ENCODE measurements at places on chromosomes 3 and 15.
A peak's percentile ranks its signal among the peaks of the same experiment; 100 is the strongest.

DNA sequence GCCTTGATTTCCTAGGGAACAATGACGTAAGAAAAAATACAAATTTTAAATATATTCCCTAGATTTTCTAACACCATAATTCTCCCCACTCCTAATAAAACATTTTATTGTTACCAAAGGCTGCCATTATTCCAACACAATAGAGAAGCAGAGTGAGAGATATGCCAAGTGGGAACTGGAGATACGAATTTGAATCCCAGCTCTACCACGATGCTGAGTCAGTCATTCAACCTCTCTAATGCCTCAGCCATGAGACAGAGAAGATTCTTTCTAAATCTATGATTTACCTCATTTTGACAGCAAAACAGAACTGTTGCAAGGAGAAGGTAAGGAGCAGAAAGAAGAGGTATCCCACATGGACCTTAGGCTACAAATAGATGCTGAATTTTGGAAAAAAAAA, 112.5 kb downstream of the IGF2BP2 start:
- no peak for DNase-seq

- no peak for DNase-seq
These were observed 190.4 kb downstream of the MEGF11 start for GRCh38 chr15:66063147-66063546.

- DNase-seq: no peak
These were observed 294.3 kb downstream of the THSD4 start for GRCh38 chr15:71409541-71409940.

GRCh38 chr3:100029052-100029451, 85.2 kb downstream of the FILIP1L start:
- no peak for DNase-seq

DNA sequence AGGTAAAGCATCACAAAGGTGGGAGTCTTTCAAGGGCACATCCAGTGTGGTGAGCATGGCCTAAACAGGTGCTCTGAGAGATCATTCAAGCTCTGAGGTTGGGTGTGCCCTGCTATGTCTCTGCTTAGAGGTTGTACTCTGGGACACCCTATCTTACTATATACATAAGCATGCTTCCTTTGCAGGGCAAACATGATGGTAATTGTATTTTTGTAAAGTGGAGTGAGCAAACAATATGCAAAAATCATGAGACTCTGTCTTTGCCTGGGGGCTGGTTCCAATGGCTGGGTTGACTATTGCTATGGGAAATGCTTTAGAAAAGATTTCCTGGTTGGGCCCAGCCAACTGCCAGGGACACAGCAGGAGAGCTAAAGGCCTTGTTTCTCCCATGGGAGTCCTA, 315.1 kb upstream of the TLE3 start:
- DNase-seq: no peak

GRCh38 chr3:188889054-188889491, 282.7 kb upstream of the TPRG1 start:
- no peak for DNase-seq

DNA sequence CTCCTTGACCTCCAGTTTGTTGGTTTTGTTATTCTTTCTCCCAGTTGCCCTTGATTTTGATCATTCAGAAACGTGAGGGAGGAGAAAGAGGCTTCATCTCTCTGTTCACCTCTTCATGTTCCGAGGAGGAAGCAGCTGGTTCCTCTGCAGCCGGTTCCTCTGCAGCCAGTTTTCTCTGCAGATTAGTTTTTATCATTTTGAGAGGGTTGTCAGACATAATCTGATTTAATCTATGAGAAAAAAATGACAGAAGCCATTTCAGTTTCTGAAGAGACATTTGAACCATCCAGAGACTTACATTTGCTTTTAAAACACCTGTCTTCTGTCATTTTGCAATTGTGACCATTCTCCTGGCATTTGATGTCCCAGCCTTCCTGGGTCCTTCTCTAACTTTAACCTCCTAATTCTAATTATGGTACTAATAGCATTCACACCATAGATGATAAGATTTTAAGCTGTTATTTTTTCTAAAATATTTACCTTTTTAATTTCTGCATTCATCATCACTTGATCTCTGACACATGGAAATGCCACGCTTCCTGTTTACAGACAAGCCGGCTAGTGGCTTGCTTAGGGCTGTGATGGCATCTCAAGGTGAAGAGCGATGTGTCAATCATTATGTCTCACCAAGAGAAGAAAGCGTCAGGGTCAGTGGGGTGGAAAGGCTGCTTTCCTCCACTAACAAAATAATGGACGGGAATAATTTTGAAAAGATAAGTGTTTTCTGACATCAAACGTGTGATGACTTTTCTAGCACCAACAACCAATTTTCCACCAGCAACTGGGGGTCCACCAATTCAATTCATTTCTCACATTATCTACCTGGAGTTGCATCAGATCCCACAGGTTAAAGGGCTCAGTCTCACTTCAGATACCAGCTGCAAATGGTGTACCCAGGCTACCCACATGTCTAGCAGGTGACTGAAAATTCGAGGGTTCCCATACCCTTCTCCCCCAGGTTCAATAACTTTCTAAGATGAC, 76.4 kb downstream of the CHRNA7 start:
- no peak for DNase-seq

GRCh38 chr3:294096-294495, 97.5 kb downstream of the CHL1 start:
- no peak for DNase-seq

GRCh38 chr3:128235207-128235926, 82.1 kb downstream of the EEFSEC start:
- peak; percentile 47 for DNase-seq

DNA sequence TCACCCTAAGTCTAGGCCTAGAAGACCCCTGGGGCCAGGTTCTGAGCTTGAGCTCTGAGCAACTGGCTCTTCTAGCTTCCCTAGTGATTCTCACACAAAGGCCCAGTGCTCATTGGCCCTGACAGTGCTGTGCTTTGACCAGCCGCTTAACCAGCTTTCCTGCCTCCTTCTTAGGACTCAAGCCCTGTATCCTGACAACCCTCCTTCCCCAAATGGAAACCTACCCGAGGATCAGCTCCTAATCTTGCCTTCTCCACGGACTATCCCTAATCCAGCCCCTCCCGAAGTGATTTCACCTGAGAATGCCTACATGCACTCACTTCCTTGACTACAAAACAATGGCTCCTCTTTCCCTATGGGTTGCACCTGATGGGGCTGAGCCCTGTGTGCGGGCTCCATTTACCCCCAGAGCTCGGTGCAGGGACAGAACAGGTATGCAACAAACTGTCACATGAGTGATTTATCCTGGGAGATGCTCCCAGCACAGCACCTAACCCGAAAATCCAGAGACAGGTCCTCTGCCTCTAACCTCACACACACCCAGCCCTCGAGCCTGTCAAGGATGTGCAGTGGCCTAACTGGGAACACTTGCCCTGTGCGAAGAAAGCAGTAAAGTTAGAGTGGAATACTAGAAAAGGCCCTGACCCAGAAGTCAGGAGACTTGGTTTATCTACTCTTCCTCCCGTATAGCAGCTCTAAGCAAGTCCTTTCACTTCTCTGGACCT, 2.3 kb downstream of the MEGF11 start:
- DNase-seq: no peak

GRCh38 chr3:152317184-152317583, 48.5 kb downstream of the MBNL1 start:
- peak; percentile 51 for DNase-seq

DNA sequence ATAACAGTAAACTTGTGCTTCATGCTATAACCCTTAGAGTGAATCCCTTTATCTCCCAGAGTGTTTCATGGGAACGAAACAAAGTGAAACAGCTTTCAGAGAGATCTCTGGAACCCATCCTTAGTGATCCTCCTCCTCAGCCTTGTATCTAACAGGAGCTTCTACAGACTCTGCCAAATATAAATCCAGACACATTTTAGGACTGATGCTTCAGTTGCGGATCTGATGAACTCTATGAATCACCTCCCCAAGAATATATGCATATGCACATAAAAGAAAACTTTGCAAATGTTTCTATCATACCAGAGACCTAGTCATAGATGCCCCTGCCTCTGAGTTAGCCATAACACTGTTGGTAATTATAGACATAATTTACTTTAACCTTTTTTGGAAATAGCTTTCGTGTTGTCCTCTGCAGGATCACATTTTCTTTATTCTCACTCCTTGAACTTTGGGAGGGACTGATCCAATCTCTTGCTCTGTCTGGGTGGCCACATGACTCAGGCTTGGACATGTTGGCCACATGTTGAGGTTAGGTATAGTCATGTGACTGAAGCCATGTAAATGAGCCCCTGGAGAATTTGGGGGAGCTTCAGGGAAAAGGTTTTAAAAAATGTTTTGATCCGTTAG, 306.4 kb upstream of the CNTN3 start:
- DNase-seq: no peak

DNA sequence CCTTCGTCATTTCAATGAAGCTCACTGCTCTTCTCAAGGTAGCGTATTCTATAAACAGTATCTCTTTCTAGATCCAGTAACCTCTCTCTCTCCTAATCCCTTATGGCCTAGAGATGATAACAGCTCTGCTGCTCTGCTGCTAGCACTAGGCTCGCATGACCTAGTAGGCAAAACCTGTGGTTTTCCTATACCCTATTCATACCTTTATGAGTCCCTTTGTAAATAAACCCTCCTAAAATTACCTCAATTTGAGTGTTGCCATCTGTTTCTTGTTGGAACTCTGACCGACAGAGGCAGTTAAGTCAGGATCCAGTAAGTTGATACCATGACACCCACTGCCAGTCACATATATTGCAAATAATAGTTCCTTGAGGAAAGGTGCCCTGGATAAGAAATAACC, 7.3 kb downstream of the CCDC14 start:
- no peak for DNase-seq

DNA sequence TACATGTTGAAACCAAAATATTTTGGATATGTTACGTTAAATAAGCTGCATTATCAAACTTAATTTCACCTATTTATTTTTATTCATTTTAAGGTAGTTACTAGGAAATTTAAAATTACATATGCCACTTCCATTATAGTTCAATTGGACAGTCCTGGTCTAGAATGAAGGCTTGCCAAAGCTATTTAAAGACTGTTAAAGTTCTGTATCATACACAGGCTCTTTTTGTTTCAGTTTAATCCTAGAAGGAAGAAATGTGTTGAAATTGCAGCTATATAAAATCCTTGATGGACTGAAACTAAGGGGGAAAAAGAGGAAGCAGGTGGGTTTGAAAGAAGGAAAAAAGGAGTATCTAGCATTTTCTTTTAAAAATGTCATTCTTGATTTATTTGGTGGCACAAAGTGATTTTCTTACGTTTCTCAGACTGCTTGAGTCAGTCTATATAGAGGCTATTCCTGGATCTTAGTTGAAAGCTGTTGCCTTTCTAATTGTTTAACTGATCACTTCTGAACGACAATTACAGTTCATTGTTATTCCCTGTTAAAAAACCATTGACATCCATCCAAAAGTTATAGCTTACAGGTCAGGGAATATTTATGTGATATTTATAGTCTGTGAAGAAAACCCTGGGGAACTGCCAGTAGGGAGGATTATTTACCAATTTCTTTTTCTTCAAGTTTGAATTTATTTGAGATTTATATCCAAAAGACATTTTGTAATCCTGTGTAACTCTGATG, 195.0 kb downstream of the RORA start:
- peak; percentile 76 for DNase-seq

DNA sequence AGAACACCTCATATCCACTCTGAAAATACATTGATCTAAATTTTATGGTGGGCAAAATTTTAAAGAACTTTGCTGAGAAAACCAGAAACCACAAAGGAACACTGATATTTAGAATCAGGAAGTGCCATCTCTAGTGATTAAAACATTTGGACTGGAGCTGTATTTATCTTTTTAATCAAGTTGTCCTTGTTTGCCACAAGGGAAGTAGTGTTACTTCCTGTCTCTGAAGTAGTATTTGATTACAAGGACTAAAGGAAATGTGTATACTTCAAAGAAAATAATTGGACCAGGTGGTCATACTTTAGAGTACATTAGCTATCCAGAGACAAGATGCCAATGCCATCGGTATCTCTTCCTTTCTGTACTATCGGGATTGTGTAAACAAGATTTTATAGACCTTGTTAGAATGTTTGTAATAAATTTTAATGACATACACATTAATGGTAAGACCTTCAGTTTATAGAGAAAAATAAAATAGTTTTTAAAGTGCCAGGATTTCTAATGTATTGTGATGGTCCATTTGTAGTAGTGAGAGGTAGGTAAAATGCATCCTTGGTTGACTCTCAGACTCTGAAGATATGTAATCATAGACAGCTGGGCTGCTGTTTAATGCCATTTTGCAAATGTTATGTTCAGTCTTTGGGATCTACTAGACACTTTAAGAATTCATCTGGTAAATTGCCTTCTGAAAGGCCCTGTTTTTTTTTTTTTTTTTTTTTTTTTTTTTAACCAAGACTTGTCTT, 131.9 kb downstream of the B3GALNT1 start:
- peak; percentile 14 for DNase-seq

DNA sequence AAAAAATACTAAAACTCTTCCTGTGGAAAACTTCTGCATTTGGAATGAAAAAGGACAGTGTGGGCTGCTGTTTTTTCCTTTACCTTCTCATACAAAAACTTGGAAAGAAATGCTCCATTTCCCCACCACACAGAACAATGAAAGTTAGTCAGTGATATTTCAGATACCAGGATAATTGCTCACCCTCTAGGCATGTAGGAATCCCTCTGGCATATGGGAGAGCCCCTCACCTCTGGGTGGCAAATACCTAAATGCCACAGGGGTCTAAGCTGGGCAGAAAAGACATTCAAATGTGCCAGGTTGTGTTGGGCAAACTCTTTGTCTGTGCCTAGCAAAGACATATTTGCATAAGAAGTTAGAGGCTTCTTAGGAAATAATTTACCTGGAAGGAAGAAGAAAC, 560.3 kb upstream of the NR2F2 start:
- DNase-seq: no peak

DNA sequence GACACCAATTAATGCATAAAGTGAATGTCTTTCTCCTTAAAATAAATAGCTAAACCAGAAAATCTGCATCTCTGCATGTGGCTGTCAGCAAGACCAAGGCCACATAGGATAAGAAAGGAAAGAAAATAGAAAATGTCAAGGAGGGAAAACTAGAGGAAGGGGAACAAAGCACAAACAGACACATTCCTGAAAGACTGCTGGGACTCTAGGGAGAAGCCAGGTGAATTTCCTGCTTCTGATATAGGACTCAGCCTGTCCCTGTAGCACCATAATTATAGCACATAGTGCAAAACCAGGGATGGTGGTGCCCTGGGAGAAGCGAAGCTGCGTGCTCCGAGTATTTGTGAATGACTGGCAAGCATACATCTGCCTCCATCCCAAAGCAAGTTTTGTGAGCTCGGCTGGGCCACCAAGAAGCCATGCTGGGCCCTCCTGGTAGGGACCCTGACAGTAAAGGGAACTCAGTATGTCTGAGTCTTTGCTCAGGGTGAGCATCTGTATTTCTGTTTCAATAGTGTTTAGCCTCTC, 14.2 kb downstream of the FSTL1 start:
- no peak for DNase-seq

DNA sequence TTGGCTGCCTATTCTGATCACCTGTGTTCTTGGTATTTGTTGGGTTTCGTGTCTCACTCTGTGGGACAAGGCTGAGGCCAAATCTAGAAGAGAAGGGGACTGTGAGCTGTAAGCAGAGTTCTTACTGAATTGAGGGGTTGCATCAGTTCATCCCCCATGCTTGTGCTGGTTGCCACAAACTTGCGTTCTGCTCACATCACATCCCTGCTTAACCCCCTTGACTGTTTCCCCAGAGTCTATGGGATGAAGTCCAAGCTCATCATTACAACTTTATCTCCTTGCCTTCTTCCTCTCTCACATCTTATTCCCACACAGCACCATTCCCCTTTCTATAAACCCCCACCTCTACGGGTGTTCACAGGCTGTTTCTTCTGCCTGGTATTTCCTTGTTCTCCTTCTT, 143.8 kb upstream of the ABHD17C start:
- no peak for DNase-seq
